ENCODE measurements at places on chromosomes 1 and 21.

DNA sequence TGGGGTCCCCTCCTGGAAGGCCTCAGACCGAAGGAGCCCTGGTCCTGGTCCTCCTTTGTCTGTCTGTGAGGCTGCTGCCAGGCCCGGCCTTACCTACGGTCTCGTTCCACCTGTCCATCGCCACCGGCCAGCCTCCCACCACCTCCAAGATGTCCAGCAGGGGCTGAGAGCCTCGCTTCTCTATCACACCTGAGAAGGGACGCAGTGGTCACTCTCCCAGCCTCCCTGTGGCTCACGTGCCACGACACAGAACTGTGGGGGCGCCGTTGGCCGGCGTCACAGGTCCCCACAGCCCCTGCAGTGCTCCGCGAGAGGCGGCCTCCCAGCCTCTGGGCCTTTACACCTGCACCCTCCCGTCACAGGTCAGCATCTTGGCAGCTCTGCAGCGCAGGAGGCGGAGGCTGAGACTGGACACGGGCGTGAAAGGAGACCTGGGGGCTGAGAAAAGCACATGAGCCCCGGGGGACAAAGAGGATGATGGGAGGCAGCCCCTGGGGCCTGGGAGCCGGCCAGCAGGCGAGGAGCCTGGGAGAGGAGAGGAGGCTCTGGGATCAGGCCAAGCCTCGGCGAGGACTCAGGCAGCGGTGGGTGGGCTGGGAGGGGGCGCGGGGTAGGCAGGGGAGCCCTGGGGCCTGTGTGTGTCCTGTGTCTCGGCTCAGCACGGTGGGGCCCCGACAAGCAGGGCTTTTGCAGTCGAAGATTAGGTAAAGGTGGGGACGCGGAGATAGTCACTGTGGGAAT, 20.5 kb downstream of the PRXL2B start:
- DNase-seq = no peak

DNA sequence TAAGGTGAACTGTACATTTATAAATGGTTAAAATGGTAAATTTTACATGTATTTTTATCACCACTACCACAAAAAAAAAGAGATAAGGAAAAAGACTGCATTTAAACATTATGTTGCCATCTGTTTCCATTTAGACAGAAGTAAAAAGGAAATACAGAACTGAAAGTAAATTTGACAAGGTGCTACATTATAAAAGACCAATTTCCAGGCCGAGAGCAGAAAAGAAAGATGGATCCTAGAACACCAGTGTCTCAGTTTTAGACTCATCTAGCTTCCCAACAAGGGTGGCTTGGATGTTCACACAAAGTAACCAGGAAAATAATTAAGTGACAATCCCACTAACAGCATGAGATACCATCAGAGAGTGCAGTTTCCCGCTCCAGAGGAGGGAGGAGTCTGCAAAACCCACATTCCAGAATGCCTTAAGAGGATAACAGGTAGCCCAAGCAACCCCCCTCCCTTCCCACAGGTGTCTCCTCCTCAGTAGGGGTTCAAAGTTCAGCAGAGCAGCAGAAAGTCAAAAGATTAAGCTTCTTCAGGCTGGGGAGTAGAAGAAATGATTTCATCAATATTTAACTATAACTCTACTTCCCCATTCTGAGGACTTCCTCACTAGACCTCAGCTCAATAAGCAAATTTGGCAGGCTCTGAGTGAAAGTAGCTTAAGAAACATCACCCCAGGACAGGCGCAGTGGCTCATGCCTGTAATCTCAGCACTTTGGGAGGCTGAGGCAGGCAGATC, 11.8 kb downstream of the TPM3 start:
- peak; percentile 50 for DNase-seq

GRCh38 chr1:226814751-226815537, 55.5 kb upstream of the PSEN2 start:
- DNase-seq = no peak

DNA sequence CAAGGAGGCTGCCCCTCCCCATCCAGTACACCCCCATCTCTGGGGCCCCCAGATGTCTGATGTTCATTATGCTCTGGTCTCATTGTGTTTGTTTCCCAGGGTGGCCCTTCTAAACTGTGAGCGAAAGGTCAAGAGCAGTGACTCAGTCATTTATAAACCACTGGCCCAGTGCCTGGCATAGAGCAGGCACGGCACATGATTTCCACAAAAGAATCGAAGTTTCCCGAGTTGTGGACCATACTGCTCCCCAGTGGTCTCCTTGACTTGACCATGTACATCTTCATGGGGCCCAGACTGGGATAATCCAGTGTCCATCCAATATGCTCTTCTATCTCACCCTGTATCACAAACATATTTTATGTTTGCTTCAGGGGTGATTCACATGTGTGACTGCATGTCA, 153.3 kb downstream of the NR5A2 start:
- no peak for DNase-seq

GRCh38 chr1:1063945-1064831, 9.9 kb downstream of the RNF223 start:
- peak; percentile 95 for DNase-seq

- peak; percentile 95 for DNase-seq
Measured at GRCh38 chr21:37563641-37564340, 197.2 kb downstream of the DYRK1A start.

GRCh38 chr1:11749203-11749689, 12.7 kb upstream of the C1orf167 start:
- peak; percentile 68 for DNase-seq

GRCh38 chr21:44482581-44483287, 27.4 kb downstream of the LRRC3 start:
- no peak for DNase-seq

DNA sequence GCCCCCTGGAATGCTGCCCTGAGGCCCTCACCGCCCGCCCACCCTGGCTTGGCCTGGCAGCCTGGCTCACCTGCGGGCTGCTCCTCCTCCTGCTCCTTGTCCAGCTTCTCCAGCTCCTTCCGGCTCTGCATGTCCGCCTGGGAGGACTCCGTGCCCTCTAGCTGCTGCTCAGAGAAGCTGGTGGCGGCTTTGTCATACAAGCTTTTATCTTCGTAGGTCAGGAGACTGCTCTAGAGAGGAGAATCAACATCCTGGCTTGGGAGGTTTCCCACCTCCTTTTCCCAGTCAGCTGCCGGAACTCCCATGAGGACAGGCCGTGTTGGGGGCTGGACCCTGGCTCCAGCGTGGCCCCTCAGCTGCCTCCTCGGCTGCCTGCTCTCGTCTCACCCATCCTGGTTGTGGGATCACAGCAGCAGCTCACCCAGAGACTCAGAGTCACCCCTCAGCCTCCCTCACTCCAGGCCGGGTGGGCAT, 36.6 kb upstream of the TMEM52 start:
- no peak for DNase-seq

GRCh38 chr1:36400825-36401601, 3.3 kb upstream of the LSM10 start:
- DNase-seq = peak; percentile 46

DNA sequence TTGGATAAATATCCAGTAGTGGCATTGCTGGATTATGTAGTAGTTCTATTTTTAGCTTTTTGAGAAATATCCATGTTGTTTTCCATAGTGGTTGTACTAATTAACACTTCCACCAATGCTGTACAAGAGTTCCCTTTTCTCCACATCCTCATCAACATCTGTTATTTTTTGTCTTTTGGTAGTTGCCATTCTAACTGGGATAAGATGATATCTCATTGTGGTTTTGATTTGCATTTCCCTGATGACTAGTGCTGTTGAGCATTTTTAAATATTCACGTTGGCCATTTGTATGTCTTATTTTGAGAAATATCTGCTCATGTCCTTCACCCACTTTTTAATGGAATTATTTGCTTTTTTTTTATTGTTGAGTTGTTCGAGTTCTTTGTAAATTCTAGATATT, 183.9 kb downstream of the PTPRU start:
- no peak for DNase-seq

DNA sequence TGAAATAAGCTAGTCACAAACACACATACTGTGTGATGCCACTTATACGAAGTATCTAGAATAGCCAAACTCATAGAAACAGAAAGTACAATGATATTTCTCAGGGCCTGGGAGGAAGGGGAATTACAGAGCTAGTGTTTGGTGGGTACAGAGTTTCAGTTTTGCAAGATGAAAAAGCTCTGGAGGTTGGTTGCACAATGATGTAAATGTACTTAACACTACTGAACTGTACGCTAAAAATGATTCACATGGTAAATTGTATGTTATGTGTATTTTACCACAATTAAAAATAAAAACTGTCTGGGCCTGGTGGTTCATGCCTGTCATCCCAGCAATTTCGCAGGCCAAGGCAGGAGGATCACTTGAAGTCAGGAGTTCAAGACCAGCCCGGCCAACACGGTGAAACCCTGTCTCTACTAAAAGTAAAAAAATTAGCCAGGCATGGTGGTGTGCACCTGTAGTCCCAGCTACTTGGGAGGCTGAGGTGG, 15.3 kb upstream of the FHAD1 start:
- peak; percentile 57 for DNase-seq

- peak; percentile 52 for DNase-seq
Measured at GRCh38 chr1:178725466-178726086, 532 bp downstream of the RALGPS2 start.

DNA sequence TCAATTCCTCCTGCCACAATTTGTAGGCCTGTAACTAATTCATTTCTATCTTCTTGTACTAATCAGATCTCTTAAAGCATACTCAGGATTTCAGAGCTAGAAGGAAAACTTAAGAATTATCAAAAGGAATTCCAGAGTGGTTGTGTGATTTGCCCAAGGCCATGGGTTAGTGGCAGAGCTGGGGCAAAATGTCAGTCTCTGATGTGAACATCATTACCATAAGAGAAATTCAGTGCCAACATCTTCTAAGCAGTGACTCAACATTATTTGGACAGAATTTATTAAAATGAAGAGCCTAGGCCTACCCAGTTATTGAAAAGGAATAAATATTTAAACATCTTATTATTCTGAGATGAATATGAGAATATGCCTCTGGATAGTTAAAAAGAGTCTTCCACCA, 14.5 kb downstream of the ST6GALNAC5 start:
- DNase-seq = no peak

GRCh38 chr21:32812035-32812434, 40.5 kb upstream of the PAXBP1 start:
- no peak for DNase-seq

- no peak for DNase-seq
Measured at GRCh38 chr1:198655459-198656121, 16.8 kb downstream of the PTPRC start.
